Suppressor macrophage treated with lipopolysaccharide for 1 hour (primary cell): ENCODE measurements at places on chromosomes 3 and 15.

DNA sequence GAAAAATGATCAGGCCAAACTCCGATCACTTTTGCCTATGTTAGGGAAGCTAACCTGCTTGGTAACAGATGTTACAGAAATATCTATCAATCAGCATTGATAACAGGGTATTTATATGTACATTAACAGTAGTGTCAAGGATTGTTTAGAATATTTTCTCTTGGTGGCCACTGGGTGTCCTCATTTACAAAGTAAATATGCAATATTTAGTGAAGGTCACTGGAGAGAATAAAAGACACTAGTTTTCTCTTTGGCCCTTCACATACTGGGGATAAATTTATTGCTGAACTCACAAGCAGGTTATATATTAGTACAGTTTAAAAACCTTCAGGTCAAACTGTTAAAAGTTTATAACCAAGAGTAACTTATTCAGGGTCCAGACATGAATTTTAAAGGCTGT lies 69.0 kb downstream of the TIGIT start:
- DNase-seq, result peak; percentile 25

- DNase-seq, result no peak
These were observed 49.4 kb upstream of the UBE2E1 start for GRCh38 chr3:23756206-23756840.

DNA sequence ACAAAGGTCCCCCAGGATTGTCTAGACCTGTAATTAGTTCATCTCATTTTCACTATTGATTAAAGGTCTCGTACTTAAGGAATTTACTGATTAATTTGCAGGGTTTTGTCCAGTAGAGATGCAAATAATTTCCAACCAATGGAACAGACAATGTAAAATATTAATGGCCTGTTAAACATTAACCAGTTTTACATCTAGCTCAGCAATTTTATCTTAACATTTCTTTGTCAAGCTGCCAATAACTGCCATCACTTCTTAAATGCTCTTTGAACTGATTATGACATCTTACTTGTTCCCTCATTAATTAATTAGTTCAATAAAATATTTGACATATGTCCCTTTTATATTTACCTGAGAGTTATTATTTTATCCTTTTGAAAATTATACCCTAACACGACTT lies 9.4 kb upstream of the STRIT1 start:
- DNase-seq, result no peak

- no peak for DNase-seq
These were observed 81.4 kb downstream of the XRN1 start for GRCh38 chr3:142366434-142366833.

DNA sequence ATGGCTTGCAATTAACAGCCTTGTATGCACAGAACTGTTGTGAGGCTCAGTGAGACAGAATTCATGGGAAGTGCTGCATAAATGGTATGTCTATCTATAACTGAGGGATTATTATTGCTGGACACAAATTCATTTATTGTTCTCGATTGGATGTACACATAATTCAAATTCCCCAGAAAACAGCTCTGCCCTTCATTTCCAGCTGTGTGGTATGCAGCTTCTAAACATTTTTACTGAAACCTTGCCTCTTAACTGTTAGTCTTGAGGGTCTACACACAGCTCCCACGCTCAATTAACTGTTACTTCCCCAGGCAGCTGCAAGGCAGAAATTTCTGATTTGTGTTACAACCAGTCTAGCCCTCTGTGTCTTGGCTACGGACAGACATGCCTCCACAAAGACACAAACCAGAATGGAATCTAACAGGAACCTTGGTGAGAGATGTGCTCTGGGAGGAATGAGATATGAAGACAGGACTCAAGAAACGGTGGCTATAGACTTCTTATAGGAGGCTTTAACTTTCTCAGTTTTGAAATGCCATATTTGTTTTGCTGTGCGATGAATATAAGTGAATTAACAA lies 139.7 kb upstream of the TBL1XR1 start:
- no peak for DNase-seq

- DNase-seq, result no peak
These were observed 298.1 kb downstream of the THSD4 start for GRCh38 chr15:71413419-71413818.

DNA sequence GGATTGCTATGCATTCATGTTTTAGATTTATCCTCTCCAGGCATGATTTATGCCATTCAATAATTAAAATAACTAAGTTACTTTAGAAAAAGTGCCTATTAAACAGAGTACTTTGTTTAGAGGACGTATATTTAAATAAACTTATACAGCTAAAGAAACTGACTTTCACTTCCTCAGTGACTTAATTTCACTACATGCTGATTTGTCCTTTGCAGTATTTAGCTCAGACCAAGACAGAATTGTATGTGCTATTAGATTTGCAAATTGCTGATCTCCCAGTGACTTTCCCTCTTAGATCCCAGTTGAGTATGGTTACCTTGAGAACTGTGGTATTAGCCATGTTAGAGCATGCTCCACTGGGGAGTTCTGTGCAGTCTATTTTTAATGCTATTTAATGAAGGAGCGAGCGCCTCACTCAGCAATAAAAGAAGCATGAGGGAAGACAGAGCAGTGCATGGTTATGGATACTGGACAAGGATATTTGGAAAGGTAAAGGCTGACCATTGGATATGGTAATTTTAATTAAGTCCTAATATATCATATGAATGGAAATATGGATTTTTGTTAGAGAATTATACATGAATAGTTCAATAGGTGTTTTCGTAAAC lies 2.7 kb downstream of the ARPP21 start:
- DNase-seq, result no peak

GRCh38 chr3:66367979-66368378 lies 132.8 kb downstream of the LRIG1 start:
- no peak for DNase-seq

GRCh38 chr15:63337046-63337445 lies 44.6 kb downstream of the CA12 start:
- no peak for DNase-seq

DNA sequence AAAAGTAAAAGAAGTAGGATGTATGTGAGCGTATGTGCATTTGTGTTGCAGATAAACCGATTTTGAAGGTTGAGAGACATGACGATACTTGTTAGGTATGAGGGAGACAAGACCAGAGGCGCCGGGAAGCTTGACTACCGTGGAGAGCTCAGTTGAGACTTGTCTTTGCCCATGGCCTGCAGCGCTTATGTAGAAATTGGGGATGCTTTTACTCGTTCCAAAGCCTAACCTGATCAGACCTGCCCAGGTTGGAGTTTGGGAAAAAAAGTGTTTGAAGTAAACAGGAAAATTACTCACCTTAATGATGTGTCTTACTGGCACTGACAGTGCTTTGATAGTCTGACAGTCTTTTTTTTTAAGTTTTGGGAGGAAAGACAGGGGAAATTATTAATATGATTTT lies 202.8 kb downstream of the TP63 start:
- DNase-seq, result no peak

DNA sequence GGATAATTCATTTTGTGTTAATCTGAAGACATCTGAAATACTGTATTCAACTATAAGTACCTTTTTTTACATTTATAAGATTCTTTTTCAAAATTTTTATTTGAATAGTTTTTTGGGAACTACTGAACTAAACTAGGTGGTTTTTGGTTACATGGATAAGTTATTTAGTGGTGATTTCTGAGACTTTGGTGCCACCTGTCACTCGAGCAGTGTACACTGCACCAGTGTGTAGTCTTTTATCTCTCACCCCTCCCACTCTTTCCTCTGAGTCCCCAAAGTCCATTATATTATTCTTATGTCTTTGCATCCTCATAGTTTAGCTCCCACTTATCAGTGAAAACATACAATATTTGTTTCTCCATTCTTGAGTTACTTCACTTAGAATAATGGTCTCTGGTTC lies 57.6 kb downstream of the CD86 start:
- DNase-seq, result no peak

GRCh38 chr3:156764751-156765150 lies 61.4 kb upstream of the LEKR1 start:
- peak; percentile 61 for DNase-seq

DNA sequence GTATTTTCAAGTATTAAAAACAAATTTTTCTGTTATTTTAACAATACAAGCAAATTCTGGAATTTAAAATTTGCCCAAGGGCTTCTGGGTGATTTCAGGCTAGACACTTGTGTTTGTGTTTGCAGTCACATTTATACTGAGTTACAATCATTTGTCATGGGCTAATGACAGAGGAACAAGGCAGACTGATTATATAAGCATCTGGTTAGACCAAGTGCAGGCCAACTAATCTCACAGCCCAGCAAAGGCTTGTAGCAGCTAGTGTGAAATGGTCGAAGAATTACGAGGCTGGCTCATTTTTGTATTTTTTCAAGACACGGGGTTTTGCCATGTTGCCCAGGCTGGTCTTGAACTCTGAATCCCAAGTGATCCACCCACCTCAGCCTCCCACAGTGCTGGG lies 52.1 kb downstream of the CMTM8 start:
- DNase-seq, result no peak
